ENCODE measurements at places on chromosomes 1 and 21.

DNA sequence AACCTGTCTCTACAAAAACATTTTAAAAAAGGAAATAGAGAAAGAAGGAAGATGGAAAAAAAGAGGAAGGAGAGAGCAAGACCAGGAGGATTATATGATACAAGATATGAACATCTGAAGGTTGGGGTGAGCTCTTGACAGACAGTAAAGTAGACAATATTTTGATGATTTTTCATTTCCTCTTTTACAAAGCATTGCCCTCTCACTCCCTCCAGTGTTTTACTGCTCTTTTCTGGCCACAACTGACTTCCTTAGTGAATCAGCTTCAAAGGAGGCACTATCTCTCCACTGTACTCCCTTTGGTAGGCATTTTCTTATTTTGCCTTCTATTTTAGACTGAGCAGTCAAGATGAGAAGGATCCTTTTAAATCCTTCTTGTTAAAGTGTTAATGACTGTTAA, 296.7 kb downstream of the KCTD3 start:
- no peak for DNase-seq

DNA sequence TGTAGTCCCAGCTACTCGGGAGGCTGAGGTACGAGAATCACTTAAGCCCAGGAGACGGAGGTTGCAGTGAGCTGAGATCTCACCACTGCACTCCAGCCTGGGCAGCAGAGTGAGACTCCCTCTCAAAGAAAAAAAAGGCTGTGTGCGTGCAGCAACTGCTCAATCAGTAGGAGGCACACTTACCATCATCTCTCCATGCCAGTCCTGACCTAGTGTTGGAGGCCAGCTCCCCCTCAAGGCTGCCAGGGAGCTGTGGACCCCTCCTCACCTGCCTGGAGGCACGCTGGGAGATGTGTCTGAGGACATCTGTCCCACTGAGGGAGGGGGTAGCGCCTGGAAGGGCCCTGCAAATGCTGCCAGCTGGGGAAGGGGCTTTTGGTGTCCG, 11.9 kb downstream of the RPS6KA1 start:
- DNase-seq: no peak

DNA sequence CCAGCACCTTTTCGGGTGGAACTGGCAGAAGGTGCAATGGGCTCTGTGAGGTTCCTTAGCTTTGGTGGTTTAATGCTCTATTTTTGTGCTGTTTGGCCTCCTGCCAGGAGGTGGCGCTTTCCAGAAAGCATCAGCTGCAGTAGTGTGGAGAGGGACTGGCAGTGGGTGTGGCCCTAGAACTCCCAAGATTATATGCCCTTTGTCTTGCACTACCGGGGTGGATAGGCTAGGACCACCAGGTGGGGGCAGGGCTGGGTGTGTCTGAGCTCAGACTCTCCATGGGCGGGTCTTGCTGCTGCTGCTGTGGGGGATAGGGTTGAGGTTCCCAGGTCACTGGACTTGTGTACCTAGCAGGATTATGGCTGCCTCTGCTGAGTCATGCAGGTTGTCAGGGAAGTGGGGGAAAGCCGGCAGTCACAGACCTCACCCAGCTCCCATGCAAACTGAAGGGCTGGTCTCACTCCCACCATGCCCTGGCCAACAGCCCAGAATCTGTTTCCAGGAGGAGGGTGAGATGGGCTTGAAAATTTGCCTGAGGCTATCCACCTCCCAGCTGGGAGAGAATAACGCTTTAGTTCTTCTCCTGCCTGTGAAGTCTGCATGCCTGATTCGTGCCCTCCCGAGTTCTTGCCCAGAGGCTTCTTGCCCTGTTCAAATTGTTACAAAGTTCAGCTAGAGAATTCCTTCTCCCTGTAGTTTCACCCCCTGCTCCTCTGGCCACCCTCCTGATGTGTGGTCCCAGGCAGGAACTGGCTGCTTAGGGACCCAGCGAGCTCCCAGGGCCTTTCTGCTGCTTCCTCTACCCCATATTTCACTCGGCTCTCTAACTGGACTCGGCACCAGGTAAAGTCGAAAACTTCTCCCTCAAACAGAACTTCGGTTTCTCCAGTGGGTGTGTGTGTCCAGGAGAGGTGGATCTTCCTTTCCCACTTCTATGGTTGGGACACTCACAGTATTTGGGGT, 76.5 kb upstream of the BTG3 start:
- DNase-seq: peak; percentile 13

DNA sequence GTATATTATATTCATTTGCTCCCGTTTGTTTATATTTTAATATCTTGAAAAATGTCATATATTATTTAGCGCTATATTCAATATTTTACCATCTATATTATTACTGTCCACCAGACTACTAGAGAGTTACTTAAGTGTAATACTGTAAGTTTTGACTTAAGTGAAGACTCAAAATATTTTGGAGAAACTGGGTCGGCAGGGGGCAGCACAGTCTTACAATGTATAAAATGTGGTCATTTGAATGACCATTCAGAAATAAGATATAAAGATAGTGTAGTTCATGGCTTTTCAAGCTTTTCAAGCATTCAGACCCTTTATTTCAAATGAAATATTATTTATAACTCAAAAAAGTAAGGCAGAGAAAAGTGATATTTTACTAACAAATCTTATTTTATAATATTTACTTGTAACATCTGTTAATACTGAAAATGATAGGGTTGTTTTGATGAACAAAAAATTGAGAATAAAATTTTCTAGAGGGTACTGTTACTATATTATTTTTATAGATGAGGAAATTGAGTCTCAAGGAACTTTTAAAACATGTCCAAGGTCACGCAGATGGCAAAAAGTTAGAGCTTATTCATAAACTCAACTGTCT, 89.0 kb upstream of the SERTAD4 start:
- DNase-seq: peak; percentile 39

GRCh38 chr1:57722285-57722978, 298.6 kb upstream of the DAB1 start:
- no peak for DNase-seq

DNA sequence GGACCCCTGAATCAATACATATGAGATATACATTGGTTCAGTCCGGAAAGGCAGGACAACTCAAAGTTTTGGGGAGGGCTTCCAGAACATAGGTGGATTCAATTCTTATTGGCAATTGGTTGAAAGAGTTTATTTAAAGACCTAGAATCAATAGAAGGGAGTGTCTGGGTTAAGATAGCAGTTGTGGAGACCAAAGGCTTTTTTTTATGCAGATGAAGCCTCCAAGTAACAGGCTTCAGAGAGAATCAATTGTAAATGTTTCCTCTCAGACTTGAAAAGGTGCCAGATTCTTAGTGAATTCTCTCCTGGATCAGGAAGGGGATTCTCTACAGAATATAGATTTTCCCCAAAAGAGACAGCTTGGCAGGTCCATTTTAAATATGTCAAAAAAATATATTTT, 27.0 kb upstream of the CD5L start:
- no peak for DNase-seq

GRCh38 chr1:29836651-29837646, 600.6 kb downstream of the PTPRU start:
- DNase-seq: no peak

- DNase-seq: no peak
Measured at GRCh38 chr1:246647513-246647912, 76.7 kb upstream of the SCCPDH start.

DNA sequence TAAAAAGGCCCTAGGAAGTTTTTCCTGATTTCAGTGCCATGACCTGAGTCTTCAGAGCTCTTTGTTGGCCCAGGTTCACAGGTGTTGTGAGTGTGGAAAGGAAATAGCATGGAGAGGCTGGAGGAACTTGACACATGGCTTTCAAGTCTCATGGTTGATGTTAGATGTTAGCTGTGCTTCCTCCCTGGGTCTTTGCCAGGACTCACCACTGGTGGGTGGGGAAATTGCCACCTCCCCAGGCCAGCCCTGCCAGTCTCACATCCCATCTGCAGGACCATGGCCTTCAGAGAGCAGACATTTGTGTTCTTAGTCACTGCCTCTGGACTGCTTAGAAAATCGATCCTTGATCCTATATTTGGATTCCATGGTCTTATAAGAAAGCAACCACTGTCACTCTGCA, 383.2 kb downstream of the DISC1 start:
- DNase-seq: no peak

- DNase-seq: no peak
Measured at GRCh38 chr1:44256762-44257554, 43.7 kb downstream of the DMAP1 start.

GRCh38 chr1:192080684-192081083, 77.6 kb upstream of the RGS18 start:
- DNase-seq: no peak

- DNase-seq: peak; percentile 4
Measured at GRCh38 chr1:209895709-209896108, 42.3 kb upstream of the SYT14 start.

GRCh38 chr1:219788091-219788490, 140.3 kb downstream of the SLC30A10 start:
- DNase-seq: no peak

DNA sequence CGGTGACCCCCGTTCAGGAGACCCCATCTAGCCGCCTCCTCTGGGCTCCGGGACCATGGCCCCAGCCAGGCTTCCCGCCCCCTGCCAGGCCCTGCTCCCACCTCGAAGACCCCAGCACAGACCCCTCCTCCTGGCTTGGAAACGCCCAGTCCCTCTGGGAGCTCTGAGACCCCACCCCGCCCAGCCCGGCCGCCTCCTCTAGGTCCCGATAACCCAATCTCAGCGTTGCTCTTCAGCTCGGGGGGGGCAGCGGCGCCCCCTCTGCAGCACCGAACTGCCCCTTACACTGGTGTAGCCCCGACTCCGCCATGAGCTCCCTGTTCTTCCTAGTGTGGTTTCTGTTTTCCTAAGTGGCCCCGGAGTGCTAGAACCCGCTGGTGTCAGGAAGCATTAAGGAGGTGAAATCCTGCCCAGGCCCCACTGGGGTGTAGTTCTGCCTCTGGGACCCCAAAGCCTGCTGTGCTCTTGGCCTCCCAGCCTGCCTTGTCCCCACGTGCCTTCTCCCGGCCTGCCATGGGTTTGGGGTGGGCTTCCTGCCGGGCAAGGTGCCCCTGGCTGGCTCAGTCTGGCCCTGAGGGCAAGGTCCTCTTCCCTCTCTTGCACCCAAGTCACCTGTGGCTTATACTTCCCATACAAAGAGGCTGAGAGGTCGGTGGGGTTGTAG, 10.7 kb upstream of the MMEL1 start:
- DNase-seq: no peak

- no peak for DNase-seq
Measured at GRCh38 chr1:163036671-163037070, 32.5 kb upstream of the RGS4 start.

DNA sequence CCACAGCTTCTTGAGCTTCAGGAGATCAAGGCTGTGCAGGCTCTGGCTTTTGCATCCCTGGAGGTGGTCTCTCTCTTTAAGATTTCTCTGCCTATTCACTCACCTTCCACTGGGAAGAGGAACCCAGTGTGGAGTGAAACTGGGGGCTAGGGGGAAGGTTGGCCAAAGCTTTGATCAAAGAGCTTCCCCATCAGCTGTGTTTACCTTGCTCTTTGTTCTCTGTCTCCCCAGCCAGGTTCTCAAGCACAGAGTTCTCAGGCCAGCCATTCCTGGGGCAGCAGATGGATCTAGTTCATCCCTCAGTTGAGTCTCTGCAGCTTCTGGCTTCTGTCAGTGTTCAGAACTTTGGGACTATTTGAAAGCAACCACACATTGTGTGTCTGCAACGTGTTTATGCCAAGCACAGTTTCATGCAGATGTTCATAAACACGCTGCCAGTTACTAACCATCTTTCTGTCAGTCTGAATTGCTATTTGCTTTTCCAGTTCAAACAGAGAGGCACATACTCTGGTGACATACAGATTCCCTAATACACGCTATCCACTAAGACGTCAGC, 17.2 kb upstream of the MRPS14 start:
- DNase-seq: no peak

- no peak for DNase-seq
Measured at GRCh38 chr1:47618830-47619229, 181.0 kb downstream of the FOXD2 start.

GRCh38 chr1:99502400-99502799, 143.5 kb upstream of the PALMD start:
- DNase-seq: no peak

DNA sequence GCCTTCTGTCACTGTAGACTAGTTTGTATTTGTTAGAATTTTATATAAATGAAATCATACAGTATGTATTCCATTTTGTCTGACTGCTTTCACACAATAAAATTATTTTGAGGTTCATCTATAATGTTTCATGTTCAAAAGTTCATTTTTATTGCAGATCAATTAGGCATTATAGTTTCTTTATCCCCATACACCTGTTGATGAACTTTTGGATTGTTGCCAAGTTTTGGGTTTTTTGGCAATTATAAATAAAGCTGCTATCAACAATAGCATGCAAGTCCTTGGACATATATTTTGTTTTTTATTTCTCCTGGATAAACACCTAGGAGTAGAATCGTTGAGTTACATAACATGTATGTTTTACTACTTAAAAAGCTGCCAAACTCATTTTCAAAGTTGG, 47.1 kb upstream of the FAM3B start:
- no peak for DNase-seq

GRCh38 chr21:15301014-15301413, 236.2 kb upstream of the NRIP1 start:
- no peak for DNase-seq

- no peak for DNase-seq
Measured at GRCh38 chr1:196207612-196208217, 400.5 kb downstream of the KCNT2 start.
